ENCODE measurements at places on chromosomes 2 and 18.

DNA sequence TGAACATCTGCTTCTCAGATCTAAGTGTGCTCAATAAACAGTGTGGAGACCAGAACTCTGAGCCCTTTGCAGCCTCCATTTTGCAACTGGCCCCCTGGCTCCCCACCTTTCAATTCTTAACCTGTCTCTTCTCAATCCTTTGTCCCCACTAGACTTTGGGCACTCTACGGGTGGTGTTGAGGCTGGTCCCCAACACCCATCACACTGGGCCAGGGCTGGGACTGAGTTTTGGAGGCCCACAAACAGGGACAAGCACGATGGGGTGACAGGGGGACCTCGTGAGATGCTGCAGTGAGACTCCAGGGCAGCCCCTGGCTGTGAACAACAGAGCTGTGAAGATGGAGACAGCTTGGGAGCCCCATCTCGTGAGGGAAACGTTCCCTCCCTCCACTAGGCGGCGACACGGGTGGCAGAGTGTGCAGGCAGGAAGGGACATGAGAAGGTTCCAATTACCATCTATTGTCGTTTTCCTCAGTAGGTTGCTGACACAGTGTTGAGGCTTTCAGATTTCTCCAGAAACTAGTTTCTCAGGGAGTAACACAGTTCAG lies 1.2 kb downstream of the ANKMY1 start:
- DNase-seq, result no peak

GRCh38 chr2:190683802-190684201 lies 34.9 kb downstream of the NAB1 start:
- no peak for DNase-seq

- no peak for DNase-seq
These were observed 53.6 kb downstream of the STRN start for GRCh38 chr2:36912695-36913094.

GRCh38 chr2:233563663-233564430 lies 2.7 kb downstream of the USP40 start:
- no peak for DNase-seq

GRCh38 chr2:55102056-55102812 lies 52.0 kb upstream of the RTN4 start:
- DNase-seq, result no peak

DNA sequence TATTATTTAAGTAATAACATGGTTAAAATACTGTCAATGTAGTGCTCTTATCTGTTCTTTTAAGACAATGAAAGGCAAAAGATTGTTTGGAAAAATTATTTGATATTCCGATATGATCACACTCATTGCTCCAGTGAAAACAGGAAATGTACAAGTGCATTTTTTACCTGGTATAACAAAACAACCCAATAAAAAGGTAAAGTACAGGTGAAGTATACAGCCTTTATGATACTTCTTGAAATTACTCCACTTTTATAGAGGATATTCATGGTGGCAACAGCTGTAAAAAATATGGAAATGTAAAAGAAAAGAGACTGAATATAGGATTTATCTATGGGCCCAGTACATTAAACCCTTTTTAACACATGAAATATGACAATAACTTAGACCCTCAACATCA lies 298.6 kb upstream of the HNRNPA3 start:
- DNase-seq, result no peak
